Activated naive CD4-positive, alpha-beta T cell (primary cell): ENCODE measurements at places on chromosomes 2 and 18.
A peak's percentile ranks its signal among the peaks of the same experiment; 100 is the strongest.

- DNase-seq: no peak
Observed at GRCh38 chr2:230164139-230164538, 55.6 kb downstream of the SP110 start.

GRCh38 chr18:63596964-63597363 is 9.8 kb downstream of the SERPINB13 start:
- no peak for DNase-seq

- no peak for DNase-seq
Observed at GRCh38 chr2:37767046-37767445, 95.6 kb upstream of the CDC42EP3 start.

- DNase-seq: no peak
Observed at GRCh38 chr2:14303366-14304115, 329.0 kb upstream of the LRATD1 start.

- no peak for DNase-seq
Observed at GRCh38 chr2:20444993-20445910, 1.6 kb upstream of the RHOB start.

GRCh38 chr2:69780921-69781320 is 39.0 kb downstream of the ANXA4 start:
- DNase-seq: no peak

DNA sequence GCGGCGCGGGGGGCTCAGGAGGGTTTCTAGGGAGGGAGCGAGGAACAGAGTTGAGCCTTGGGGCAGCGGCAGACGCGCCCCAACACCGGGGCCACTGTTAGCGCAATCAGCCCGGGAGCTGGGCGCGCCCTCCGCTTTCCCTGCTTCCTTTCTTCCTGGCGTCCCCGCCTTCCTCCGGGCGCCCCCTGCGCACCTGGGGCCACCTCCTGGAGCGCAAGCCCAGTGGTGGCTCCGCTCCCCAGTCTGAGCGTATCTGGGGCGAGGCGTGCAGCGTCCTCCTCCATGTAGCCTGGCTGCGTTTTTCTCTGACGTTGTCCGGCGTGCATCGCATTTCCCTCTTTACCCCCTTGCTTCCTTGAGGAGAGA is 5.2 kb downstream of the PROC start:
- DNase-seq: no peak

GRCh38 chr2:169895294-169895985 is 68.2 kb downstream of the UBR3 start:
- DNase-seq: no peak

GRCh38 chr2:135546436-135546835 is 15.2 kb downstream of the R3HDM1 start:
- no peak for DNase-seq

DNA sequence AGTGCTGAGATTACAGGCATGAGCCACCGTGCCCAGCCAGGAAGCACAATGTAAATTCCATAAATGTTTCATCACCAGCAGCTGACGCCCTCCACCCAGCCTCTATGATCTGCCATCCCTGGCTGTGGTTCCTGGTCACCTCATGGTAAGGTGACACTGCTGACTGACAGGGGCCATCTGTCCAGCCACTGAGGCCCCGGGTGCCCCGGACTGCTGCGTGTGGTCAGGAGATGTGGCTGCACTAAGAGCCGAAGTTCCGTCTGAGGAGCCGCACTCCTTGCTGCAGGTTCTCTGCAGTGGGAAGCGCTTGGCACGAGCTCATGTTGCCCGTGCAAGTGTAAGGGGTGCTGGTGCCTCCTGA is 10.9 kb downstream of the NTSR2 start:
- DNase-seq: no peak

DNA sequence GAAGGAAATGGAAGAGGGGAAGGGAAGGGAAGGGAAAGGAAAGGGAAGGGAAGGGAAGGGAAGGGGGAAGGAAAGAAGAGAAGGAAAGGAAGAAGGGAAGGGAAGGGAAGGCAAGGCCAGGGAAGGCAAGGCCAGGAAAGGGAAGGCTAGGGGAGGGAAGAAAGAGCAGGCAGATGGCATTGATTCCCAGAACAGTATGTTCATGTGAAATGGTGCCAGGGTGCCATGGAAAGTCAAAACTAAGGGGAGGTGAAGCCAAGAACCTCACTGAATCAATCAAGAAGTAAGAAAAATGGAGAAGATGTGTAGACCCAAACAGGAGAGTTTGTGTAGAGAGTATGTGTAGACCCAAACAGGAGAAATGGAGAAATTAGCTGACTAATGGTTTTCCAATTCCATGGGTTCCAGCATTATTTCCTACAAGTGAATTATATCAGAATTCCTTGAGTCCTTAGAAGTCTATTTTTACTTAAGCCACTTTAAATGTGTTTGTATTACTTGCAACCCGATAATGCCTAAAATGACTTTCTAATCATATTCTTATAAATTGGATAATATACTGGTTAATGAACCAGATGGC is 367.6 kb downstream of the TXNL1 start:
- DNase-seq: no peak

DNA sequence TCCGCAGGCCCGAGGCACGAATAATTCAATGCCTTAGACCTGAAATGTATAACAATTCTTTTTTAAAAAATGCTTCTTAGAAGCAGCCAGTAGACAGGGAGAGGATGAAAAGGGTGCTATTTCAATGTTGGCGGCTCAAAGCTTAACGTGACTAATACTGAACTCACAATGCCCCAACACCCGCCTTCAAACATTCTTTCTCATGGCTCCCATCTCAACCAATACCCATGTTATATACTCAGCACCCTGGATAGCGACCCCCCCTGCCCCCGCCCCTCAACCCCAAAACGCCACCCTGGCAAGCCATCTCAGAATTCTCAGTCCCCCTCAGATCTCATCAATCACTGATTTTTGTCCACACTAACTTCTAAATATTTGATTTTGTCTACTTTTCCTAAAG is 4.4 kb downstream of the FBXO41 start:
- no peak for DNase-seq

- DNase-seq: no peak
Observed at GRCh38 chr18:64659196-64659595, 510.3 kb upstream of the LINC00305 start.

DNA sequence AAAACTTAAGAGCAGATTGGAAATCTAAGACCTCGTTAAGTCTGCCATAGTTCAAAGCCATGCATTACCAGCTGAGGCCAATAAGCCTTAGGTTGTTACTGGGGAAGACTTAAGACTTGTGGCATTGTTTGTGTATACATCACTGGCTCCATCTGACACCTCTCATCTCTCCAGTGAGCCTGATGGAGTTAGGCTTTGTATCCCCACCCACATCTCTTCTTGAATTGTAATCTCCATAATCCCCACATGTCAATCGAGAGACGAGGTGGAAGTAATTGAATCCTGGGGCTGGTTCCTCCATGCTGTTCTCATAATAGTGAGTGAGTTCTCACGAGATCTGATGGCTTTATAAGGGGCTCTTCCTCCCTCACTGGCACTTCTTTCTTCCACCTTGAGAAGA is 404.6 kb downstream of the ARHGAP15 start:
- DNase-seq: no peak

DNA sequence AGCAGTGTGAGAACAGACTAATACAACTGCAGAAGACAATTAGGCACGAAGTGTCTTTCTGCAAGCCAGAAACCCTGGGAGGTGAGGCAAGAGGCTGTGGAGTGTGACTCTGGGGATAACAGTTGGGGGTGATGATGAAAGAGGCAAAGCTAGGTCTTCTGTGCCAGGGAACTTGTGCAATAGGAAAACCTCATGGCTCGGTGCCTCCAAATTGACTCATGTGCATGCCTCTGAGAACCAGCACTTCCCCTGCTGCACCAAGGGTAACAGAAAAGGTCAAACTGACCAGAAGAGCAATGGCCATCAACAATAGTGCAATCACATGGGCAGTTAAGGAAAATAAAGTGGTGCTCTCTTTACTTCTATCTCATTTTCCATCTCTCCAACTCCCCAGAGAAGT is 136.4 kb downstream of the SCG2 start:
- DNase-seq: no peak

DNA sequence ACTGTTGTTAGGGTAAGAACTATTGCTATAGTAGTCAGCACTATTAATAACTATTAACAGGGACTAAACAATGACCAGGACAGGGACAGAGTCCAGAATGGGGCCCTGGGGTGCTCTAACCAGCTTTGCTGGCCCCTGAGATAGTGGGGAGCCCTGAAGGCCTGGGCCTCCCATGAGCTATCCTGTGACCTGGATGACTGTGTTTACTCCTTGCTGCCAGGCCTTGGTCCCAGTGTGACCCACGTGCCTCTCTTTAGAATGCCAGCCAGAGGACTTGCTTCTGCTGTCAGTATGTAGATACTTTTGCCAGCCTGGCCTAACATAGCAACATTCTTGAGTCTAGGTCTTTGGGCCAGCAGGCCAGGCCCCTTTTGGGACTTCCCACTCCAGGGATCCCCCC is 11.4 kb downstream of the CDK5R2 start:
- no peak for DNase-seq

- no peak for DNase-seq
Observed at GRCh38 chr18:70380915-70381896, 92.4 kb downstream of the SOCS6 start.

DNA sequence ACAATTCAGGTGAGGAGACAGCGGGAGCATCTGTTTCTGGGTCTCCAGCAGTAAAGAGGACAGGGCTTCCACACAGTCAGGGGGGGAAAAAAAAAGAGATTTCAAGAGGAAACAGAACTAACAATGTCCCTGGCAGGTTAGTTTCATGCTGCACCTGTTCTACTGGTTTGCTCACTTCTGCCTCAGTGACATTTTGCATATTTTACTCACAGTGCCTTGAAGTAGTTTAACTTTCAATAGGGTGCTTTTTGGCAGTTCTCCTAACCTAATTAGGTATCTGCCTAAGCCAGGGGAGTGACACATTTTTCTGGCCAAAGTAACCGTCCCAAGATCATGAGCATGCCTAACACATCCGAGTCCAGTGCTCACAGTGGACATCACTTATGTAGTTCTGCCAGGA is 109.0 kb upstream of the ALK start:
- DNase-seq: no peak

DNA sequence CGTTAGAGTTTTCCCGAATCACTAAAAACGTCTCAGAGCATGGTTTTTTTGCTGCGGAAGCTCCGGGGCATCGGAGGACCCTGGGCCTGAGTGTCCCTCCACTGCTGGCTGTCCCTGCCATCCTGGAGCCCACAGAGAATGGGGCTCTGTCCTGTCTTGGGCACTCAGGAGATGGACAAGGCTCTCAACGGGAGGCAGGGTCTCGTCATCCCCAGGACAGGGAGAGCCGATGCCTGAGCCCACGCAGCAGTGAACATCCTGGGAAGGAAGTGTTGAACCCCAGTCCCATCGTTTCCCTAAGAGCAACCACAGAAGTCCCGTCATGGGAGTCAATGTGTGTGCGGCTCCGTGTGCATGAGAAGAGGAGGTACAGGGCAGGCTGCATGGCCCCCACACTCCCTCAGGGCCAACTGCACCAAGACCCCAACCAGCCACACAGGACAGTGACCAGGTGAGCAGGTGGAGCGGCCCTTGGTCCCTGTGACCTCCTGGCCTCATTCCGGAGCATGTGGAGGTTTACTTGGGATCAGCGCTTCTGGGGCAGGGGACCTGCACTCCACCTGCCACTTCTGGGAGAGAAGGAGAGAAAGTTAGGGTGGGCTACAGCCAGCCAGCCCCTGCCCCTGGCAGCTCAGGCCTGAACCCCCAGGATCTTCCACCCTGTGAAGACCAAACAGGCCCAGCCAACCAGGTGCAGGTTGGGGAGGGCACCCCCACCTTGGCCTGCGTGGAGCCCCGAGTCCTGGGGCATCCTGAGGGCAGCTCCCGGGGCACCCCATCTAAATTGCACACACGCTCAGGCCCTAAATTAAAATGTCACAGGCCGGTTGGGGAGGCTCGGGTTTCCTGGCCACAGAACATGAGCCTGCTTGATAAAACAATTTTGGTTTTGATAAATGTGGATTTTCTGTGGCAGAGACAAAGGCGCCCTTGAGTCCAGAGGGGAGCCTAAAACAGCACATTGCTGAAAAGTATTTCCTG is 3.1 kb upstream of the SNED1 start:
- no peak for DNase-seq

GRCh38 chr2:27306573-27307286 is 1.5 kb downstream of the UCN start:
- peak; percentile 17 for DNase-seq

DNA sequence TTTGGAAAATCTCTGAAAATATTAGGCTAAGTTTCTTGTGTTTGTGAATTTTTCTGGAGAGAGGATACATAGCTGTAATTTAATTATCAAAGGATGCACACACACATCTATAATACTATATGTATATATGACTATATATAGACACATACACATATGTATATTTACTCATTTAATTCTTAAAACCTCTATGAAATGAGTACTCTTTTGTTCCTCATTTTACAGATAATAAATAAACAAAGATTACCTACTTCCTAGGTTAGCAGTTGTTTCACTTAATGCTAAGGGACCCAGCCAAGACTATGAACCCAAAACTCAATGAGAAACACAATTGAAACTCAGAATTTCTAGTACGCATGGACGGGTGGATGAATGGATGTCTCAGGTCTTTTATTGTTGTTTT is 145.6 kb downstream of the BCL2 start:
- DNase-seq: no peak

GRCh38 chr2:232854082-232854481 is 16.0 kb upstream of the SNORC start:
- no peak for DNase-seq

DNA sequence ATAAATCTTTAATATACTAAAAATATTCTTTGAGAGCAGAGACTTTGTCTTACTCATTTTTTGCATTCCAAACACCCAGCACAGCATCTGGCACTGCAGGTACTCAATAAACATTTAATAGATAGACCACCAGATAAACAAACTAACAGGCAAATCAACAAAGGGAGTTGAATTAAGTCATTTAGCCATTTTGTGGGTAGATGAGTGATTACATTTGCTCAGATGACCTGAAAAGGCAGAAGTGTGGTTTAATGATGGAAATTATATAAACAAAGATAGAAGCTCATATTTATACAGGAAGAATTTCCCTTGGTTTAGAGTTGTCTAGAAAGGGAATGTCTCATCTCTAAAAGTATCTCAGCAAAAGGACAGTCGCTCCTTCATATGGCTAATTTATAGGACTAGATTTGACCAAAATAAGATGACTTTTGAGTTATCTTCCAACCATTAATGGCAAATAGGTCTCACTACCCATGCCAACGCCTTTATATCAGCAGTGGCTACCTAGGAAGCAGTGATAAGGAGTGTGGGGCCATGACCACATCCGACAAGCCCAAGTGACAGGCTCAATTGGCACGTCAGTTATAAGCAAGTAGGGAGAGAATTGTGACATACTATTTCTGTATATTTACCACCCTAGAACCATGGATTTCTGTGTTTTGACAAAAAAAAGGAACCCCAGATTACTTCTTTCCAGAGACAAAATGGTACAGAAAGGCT is 173.5 kb downstream of the ATAD2B start:
- DNase-seq: no peak
